Activated naive CD4-positive, alpha-beta T cell treated with anti-CD3 and anti-CD28 coated beads for 36 hours (primary cell): ENCODE measurements at places on chromosomes 3 and 15.

- DNase-seq, result peak; percentile 74
These were observed at the start of gene ZMYND10 for GRCh38 chr3:50345586-50346234. Gene ZMYND10 (minus strand): TSS chr3:50345732. CDS start chr3:50345579, 153 bp downstream.

DNA sequence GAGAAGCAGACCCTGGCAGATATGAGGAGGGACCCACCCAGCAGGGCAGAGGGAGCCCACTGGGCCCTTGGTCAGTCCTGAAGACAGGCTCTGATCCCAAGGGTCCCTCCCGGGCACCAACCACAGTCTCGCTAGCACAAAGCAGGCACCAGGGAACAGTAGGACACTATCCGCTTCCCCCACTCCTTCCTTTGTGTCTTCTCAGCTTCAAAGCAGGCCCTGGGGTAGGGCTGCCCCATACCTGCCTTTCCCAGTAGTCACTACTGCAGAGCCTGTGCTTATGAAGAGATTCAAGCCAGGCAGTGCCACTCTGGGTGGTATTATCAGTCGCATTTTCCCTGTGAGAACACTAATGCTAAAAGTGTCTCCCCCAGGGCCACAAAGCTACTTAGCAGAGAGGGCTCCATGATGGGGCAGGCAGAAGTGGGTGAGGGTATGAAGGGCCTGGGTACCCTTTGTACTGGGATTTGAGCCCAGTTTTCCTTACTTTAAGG is 32.7 kb downstream of the SRPRB start:
- no peak for DNase-seq

- no peak for DNase-seq
These were observed 75.1 kb downstream of the VGLL4 start for GRCh38 chr3:11568503-11569155.

DNA sequence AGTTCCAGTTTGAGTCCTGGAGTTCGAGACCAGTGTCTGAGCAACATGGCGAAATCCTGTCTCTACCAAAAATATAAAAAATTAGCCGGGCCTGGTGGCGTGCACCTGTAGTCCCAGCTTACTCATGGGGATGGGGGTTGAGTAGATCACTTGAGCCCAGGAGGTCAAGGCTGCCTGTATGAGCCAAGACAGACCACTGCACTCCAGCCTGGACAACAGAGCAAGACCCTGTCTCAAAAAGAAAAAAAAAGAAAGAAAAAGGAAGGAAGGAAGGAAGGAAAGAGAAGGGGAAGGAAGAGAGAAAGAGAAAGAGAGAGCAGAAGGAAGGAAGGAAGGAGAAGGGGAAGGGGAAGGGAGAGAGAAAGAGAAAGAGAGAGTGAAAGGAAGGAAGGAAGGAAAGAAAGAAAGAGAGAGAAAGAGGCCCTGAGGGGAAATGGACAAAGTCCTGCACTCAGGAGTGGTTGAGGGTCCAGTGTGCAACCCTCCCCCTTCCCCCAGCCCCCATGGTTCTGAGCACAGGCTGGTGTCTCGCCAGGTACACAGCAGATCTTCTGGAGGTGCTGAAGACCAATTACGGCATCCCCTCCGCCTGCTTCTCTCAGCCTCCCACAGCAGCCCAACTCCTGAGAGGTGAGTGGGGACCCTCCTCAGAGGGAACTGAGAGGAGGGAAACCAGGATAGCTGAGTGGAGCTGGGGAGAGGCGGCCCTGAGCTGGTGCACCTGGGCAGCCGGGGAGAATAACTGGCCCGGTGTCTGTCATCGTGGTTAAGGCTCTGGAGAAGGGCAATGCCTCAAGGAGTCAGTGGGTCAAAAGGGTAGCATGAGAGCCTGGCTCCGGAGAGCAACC is 1.2 kb downstream of the SLC51A start:
- DNase-seq, result no peak

- no peak for DNase-seq
These were observed 276.6 kb upstream of the ZPLD1 start for GRCh38 chr3:102158080-102158740.

DNA sequence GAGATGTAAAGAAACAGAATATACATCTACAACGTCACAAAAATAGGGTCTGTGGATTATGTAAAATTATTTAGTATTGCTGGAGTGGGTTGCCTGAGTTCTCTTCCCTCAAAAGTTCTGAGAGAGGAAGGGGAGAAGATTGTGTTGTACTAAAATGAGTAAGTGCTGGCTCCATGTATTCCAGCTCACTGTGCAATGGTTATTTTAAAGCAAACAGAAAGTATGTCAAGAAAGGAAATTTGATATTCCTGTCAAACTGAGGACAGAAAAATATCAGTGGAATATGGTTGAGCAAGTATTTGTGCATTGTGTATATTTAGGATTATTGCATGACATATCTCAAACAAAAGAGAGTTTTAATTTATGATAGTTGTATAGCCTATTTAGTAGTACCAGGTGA is 2.2 kb downstream of the TRPC1 start:
- DNase-seq, result no peak
